ENCODE measurements at places on chromosomes 7 and 10. TPM values are rescaled to one million over a fixed set of nuclear protein-coding genes. Genes with fewer than 3 reads are reported as not detected.

Gene TLL2
- total RNA-seq: 0.12 TPM

Gene PRLHR
- total RNA-seq: not detected

Gene HILPDA
- total RNA-seq: 12.5 TPM

Gene CALCR
- 0.20 TPM for total RNA-seq

Gene CLEC2L
- not detected for total RNA-seq

Gene TMEM176A
- 33.1 TPM for total RNA-seq

Gene UPK3BL1
- 27.0 TPM for total RNA-seq

Gene CREB5
- 23.1 TPM for total RNA-seq

Gene C10orf53
- 0.11 TPM for total RNA-seq

Gene SEMA3A
- 9.4 TPM for total RNA-seq
